ENCODE measurements at places on chromosomes 12 and 14.

- DNase-seq = no peak
Measured at GRCh38 chr12:16163146-16163545, 114.3 kb downstream of the SLC15A5 start.

- no peak for DNase-seq
Measured at GRCh38 chr12:116922194-116922897, 11.6 kb downstream of the FBXW8 start.

DNA sequence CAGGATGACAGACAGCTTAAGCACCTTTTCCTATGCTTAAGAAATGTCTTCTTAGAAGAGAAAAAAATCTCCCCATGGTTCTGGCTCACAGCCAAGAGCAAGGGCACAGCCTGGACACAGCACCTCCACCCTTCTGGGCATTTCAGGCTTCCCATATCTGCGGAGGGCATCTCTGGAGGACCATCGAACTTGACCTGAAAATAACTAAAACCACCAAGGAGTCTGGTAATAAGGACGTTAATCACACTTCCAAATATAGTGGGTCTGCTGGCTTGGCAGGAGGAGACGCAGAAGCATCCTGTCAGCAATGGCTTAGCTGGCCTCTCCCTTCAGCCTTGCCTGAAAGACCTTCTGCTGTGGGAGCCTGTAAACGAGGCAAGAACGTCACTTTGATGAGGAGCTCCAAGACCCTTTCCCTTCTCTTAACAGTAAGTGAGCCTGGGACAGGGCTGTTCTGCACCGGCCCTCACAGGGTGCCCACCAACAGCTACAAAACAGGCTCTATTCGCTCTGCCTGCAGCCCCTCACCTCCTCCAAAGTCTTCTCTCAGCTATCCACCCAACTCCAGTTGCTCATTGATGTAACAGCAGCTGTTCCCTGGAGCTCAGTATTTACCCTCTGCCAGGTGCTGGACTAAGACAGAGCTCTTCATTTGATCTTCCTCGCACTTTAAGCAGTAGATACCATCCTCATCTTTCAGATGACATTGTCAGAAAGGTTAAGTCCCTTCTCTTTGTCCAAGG is 13.2 kb downstream of the SETD3 start:
- no peak for DNase-seq

- no peak for DNase-seq
Measured at GRCh38 chr14:90297876-90298629, 33.7 kb downstream of the NRDE2 start.

Measured in central memory CD8-positive, alpha-beta T cell (primary cell).